ENCODE measurements at places on chromosomes 5 and 9. TPM values are rescaled to one million over a fixed set of nuclear protein-coding genes. Genes with fewer than 3 reads are reported as not detected.

Gene ECM2
- 15.2 TPM for total RNA-seq

DNA sequence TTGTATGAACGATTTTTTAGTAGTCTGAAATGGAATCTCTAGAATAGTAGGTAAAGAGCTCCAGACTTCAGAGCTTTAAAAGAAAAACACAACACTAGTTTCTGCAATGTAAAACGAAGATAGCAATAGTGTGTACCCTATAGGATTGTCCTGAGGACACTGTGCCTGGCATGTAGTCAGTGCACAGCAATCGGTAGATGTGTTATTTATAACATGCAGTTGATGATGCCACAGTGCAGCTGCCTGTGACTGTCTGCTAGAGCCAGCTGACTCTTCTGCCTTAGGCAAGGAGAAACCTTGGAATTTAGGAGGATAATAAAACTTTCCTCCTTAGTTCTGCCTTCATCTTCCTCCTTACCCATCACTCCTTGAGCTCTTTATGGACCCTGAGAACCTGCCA, 27.7 kb upstream of the TMOD1 start:
- H3K36me3 ChIP-seq: no peaks in the 10 kb centered on the region
- peaks cover 7% of the 10 kb centered on the region for H3K4me1 ChIP-seq
- no peaks in the 10 kb centered on the region for H3K27me3 ChIP-seq
- no peak overlapping the region for H3K27ac ChIP-seq

- DNase-seq: peak; percentile 28
- H3K4me3 ChIP-seq: peak overlapping the region; percentile 98
- H3K27me3 ChIP-seq: no peaks in the 10 kb centered on the region
- peak overlapping the region; percentile 99 for H3K27ac ChIP-seq
- H3K4me1 ChIP-seq: peaks cover 17% of the 10 kb centered on the region
Measured at GRCh38 chr9:6759185-6759977, 1.6 kb downstream of the KDM4C start.

GRCh38 chr5:59584858-59585846, 308.4 kb downstream of the PDE4D start:
- no peak for DNase-seq
- no peaks in the 10 kb centered on the region for H3K36me3 ChIP-seq
- no peaks in the 10 kb centered on the region for H3K4me1 ChIP-seq
- no peaks in the 10 kb centered on the region for H3K27me3 ChIP-seq
- H3K4me3 ChIP-seq: no peak overlapping the region

DNA sequence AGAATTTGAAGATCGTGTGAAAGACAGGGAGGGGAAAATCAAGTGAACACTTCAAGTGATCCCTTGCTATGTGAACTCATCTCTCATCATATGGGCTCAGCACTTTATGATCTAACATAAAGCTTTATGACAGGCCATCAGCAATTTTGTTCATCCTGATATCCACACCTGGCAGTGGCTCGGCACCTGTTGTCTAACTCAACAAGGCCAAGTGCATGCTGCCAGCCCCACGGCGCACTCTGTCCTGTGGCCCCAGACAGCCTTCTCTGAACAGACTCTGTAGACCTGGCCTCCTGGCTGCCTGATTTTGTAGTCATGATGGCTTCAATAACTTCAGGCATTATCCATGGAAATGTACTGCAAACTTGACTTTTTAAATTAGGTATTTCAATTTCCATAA, 106.3 kb downstream of the MEF2C start:
- no peak overlapping the region for H3K4me3 ChIP-seq
- no peak overlapping the region for H3K27ac ChIP-seq
- peaks cover 5% of the 10 kb centered on the region for H3K4me1 ChIP-seq
- no peaks in the 10 kb centered on the region for H3K36me3 ChIP-seq

DNA sequence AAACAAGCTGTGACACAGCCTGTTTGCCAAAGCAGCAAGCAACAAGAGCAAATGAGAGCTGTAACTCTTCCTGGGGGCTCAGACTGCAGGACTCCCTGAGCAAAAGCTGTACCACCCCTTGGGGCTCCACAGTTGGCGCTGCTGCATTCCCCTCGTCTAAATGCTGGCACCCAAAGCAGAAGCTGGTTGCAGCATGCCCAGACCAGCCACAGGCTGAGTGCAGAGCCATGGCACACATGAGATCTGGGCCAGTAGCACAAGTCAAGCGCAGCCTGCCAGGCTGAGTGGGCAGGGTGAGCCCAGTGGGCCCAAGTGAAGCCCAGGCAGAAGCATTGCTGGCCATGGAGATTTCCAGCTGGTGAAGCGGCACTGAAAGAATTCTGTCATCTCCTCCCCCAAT, 157.3 kb upstream of the GRAMD2B start:
- no peak overlapping the region for H3K27ac ChIP-seq
- H3K27me3 ChIP-seq: no peaks in the 10 kb centered on the region
- H3K36me3 ChIP-seq: no peaks in the 10 kb centered on the region
- H3K4me3 ChIP-seq: no peak overlapping the region
- H3K4me1 ChIP-seq: no peaks in the 10 kb centered on the region

- peaks cover 7% of the 10 kb centered on the region for H3K4me1 ChIP-seq
- peaks cover 3% of the 10 kb centered on the region for H3K36me3 ChIP-seq
- H3K27ac ChIP-seq: peak overlapping the region; percentile 96
- DNase-seq: peak; percentile 32
Measured at GRCh38 chr5:6632324-6632887, 438 bp downstream of the NSUN2 start.

Data from thyroid gland (tissue), 4 donors.